ENCODE measurements at places on chromosomes 12 and 14. TPM values are rescaled to one million over a fixed set of nuclear protein-coding genes. Genes with fewer than 3 reads are reported as not detected.

SIX4 gene
- total RNA-seq, result 0.10 TPM

DNA sequence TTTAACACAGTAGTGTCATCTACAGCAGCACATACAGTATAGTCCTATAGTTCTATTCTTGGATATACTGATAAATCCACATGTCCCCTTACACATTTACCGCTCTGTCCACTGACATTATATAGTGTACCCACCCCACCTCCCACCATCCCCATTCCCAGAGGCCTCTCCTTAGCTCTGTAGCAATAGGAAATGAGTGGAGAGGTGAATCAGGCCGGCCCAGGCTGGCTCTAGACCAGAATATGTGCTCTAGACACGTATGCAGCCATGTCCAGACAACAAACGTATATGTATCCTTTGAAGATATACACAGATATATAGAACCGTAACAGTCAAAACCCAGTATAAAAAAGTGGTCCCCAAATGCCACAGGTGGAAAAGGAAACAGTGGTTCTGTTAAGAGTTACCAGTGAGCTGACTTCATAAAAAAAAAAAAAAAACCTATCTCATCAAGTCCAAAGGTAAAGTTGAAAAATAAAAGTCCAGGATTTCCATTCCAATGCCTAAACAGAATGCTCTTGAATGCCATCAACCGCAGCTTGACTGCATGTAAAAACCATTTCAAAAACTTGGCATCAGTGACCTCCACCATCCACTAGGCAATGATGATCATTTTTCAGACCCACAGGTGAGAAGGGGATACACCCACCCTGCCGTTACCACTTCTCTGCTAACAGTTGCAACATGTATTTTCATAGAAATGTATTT lies 16.7 kb downstream of the EGLN3 start:
- no peak overlapping the region for H3K27ac ChIP-seq
- H3K27me3 ChIP-seq, result no peaks in the 10 kb centered on the region
- H3K36me3 ChIP-seq, result no peaks in the 10 kb centered on the region
- DNase-seq, result no peak
- H3K4me3 ChIP-seq, result no peak overlapping the region
- no peaks in the 10 kb centered on the region for H3K4me1 ChIP-seq

CLEC1A gene
- total RNA-seq, result not detected

GRCh38 chr12:53603196-53603595 lies 23.0 kb downstream of the ATF7 start:
- no peak overlapping the region for H3K27ac ChIP-seq
- H3K4me3 ChIP-seq, result no peak overlapping the region
- DNase-seq, result no peak
- H3K4me1 ChIP-seq, result peaks cover 19% of the 10 kb centered on the region
- H3K36me3 ChIP-seq, result peaks cover 20% of the 10 kb centered on the region

- H3K4me1 ChIP-seq, result peaks cover 5% of the 10 kb centered on the region
- H3K27me3 ChIP-seq, result no peaks in the 10 kb centered on the region
- H3K27ac ChIP-seq, result no peak overlapping the region
- H3K36me3 ChIP-seq, result no peaks in the 10 kb centered on the region
Observed at GRCh38 chr14:95273001-95273978, 46.4 kb downstream of the CLMN start.

MIP gene
- total RNA-seq, result not detected

DACT1 gene
- total RNA-seq, result 1.1 TPM

DNA sequence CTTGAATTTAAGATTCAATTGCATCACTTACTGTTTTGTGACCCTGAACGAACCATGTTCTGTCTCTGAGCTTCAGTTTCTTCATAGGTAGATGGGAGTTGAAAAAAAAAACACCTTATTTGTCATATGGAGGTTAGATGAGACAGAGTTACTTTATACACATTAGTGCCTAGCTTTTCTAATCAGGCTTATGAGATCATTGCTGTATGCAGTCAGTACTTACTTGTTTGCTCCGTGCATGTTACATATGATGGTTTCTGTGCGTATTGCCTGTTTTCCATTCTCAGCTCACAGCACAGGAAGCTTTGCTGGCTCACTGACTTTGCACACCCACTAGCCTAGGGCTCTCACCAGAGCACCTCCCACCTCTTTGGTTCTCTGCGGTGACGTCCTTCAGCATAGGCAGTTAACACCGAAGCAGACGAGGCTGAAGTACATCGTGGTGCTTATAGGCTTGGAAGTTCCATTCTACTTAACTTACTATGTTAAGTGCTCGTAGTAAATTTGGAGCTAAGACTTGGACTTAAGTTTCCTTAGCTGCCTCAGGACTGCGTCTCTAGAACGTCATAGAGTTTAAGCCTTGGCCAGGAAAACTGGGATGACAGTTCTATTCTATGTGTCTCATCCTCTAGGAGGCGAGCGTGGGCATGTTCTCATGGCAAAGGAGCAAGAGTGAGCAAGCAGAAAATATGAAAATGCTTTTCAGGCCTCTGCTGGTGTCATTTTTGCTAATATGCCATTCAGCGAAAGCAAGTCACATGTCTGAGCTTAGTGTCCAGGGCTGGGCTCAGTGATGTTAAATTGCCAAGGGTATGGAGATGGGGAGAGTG lies 57.3 kb downstream of the NRXN3 start:
- H3K36me3 ChIP-seq, result no peaks in the 10 kb centered on the region
- H3K4me3 ChIP-seq, result no peak overlapping the region
- H3K27ac ChIP-seq, result no peak overlapping the region
- no peak for DNase-seq
- H3K27me3 ChIP-seq, result no peaks in the 10 kb centered on the region

- peaks cover 5% of the 10 kb centered on the region for H3K36me3 ChIP-seq
- H3K4me1 ChIP-seq, result peaks cover 13% of the 10 kb centered on the region
- DNase-seq, result peak; percentile 70
- H3K27ac ChIP-seq, result peak overlapping the region; percentile 72
- peak overlapping the region; percentile 77 for H3K4me3 ChIP-seq
Observed at GRCh38 chr14:21902561-21903181, 229.1 kb upstream of the OR4E1 start.

PRPF40B gene
- 14.6 TPM for total RNA-seq

- DNase-seq, result no peak
- H3K36me3 ChIP-seq, result no peaks in the 10 kb centered on the region
- no peaks in the 10 kb centered on the region for H3K27me3 ChIP-seq
- no peaks in the 10 kb centered on the region for H3K4me1 ChIP-seq
Observed at GRCh38 chr14:43169722-43170121, 1337.4 kb downstream of the FSCB start.

- DNase-seq, result no peak
- no peak overlapping the region for H3K27ac ChIP-seq
- H3K4me1 ChIP-seq, result no peaks in the 10 kb centered on the region
- H3K36me3 ChIP-seq, result no peaks in the 10 kb centered on the region
Observed at GRCh38 chr12:16515666-16516065, 90.3 kb downstream of the LMO3 start.

DNA sequence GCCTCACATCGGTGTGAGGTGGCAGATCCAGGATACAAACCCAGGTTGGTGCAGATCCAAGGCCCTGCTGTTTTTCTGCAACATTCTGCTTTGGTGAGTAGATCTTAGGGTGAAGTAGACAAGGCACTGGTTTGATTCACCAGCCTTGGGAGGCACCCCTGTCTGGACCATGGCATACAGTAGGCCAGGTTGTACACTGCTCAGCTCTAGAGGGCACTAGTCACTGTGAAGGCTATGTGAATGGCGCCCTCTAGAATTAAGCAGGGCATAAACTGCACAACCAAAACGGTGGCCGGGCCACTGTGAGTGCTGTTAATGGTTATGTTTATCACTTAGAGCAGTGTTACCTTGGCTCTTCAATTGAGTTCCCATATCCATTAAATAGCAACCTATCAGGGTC lies 280.6 kb upstream of the PWP1 start:
- H3K27ac ChIP-seq, result no peak overlapping the region
- H3K36me3 ChIP-seq, result no peaks in the 10 kb centered on the region
- peak; percentile 69 for DNase-seq

CPM gene
- total RNA-seq, result 0.34 TPM

DNA sequence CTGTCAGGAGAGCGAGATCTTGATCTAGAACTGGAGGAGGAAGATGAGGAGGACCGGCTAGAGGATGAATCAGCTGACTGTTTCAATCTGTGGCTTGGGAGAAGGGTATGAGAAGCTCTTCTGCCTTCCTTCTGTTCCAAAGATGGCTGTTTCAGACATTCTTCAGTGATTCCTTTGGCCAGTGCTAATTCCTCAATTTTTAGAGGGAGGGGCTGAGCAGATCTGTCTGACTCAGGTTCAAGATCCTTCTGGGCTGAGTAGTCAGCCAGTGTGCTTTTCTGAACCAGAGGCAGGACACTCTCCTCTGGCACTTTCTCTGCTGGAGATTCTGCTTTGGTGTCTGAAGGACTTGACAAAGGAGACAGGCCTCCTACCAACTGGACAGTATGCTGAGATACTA lies 15.2 kb downstream of the ACIN1 start:
- H3K4me3 ChIP-seq, result no peak overlapping the region
- H3K27me3 ChIP-seq, result no peaks in the 10 kb centered on the region
- H3K4me1 ChIP-seq, result no peaks in the 10 kb centered on the region
- peaks cover 73% of the 10 kb centered on the region for H3K36me3 ChIP-seq
- H3K27ac ChIP-seq, result peak overlapping the region; percentile 28

DNA sequence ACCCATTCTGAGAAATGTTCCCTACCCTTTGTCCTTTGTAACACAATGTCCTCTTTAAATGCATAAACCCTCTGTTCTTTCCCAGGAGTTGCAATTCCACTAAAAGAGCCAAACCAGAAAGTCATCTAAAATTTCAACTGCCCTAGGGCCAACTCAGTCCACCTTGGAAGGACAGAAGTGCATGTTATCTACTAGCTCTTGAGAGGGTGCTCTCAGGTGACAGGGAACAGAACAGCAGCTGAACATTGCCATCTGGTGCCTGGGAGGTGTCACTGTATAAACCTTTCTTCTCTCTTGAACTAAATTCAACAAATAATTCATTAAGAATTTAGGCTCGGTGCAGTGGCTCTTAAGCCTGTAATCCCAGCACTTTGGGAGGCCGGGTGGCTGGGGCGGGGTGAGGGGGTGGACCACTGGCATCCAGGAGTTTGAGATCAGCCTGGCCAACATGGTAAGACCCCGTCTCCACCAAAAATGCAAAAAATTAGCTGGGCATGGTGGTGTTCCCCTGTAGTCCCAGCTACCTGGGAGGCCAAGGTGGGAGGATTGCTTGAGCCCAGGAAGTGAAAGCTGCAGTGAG lies 10.3 kb upstream of the FERMT2 start:
- no peaks in the 10 kb centered on the region for H3K36me3 ChIP-seq
- H3K4me1 ChIP-seq, result peaks cover 6% of the 10 kb centered on the region
- no peak overlapping the region for H3K27ac ChIP-seq
- no peak overlapping the region for H3K4me3 ChIP-seq

SLC38A4 gene
- total RNA-seq, result not detected

GRCh38 chr12:130029151-130029550 lies 125.3 kb upstream of the TMEM132D start:
- H3K4me1 ChIP-seq, result no peaks in the 10 kb centered on the region
- H3K36me3 ChIP-seq, result no peaks in the 10 kb centered on the region
- peaks cover 3% of the 10 kb centered on the region for H3K27me3 ChIP-seq

P2RX2 gene
- not detected for total RNA-seq

GALNT8 gene
- 0.76 TPM for total RNA-seq

ARMH4 gene
- not detected for total RNA-seq

RPAP3 gene
- total RNA-seq, result 41.6 TPM

- no peaks in the 10 kb centered on the region for H3K4me1 ChIP-seq
- no peaks in the 10 kb centered on the region for H3K36me3 ChIP-seq
- H3K4me3 ChIP-seq, result no peak overlapping the region
- no peak for DNase-seq
- no peak overlapping the region for H3K27ac ChIP-seq
Observed at GRCh38 chr14:99573436-99574098, 30.4 kb downstream of the CCDC85C start.

- no peaks in the 10 kb centered on the region for H3K4me1 ChIP-seq
- H3K27ac ChIP-seq, result no peak overlapping the region
- H3K36me3 ChIP-seq, result no peaks in the 10 kb centered on the region
- H3K27me3 ChIP-seq, result peaks cover 2% of the 10 kb centered on the region
Observed at GRCh38 chr14:90739318-90740068, 76.7 kb downstream of the TTC7B start.

- no peak overlapping the region for H3K4me3 ChIP-seq
- H3K36me3 ChIP-seq, result no peaks in the 10 kb centered on the region
- no peak for DNase-seq
- peaks cover 8% of the 10 kb centered on the region for H3K27me3 ChIP-seq
- H3K27ac ChIP-seq, result no peak overlapping the region
Observed at GRCh38 chr14:93857500-93858283, 69.4 kb upstream of the PRIMA1 start.

GRCh38 chr12:118238888-118239287 lies 103.0 kb downstream of the PEBP1 start:
- H3K27ac ChIP-seq, result no peak overlapping the region
- H3K4me3 ChIP-seq, result no peak overlapping the region
- no peak for DNase-seq

CNPY2 gene
- 112 TPM for total RNA-seq

DBX2 gene
- not detected for total RNA-seq

DNA sequence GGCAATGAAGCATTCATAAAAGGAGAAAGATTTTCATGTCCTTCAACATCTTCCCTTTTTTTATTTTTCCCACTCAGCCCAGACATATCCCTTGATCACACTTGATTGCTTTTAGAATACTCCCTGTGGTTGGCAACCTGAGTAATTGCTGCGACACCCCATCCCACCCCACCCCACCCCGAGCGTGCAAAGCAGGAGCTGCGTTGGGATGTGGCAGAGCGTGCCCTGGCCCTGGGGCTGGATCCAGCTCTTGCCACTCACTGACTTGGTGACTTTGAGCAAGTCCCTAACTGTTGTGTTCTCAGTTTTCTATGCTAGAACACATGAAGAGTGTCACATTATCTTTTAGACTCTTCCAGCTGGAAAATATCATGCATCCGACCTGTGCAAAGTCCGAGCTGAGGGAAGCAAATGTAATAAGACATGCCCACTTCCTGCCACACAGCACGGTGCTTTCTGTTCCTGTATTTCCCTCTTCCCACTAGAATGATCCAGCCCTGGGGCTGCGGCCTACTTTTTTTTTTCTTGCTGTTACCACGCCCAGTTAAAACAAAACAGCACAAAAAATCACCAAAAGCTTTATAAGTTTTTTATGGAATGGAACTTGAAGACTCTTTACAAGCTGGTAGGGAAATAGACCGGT lies 4.0 kb downstream of the ASCL4 start:
- H3K27me3 ChIP-seq, result peaks cover 62% of the 10 kb centered on the region
- H3K36me3 ChIP-seq, result no peaks in the 10 kb centered on the region
- no peak overlapping the region for H3K4me3 ChIP-seq
- peaks cover 28% of the 10 kb centered on the region for H3K4me1 ChIP-seq
- DNase-seq, result no peak
- H3K27ac ChIP-seq, result no peak overlapping the region

TAS2R7 gene
- not detected for total RNA-seq

- H3K4me3 ChIP-seq, result peak overlapping the region; percentile 52
- H3K36me3 ChIP-seq, result peaks cover 9% of the 10 kb centered on the region
- DNase-seq, result no peak
- peaks cover 25% of the 10 kb centered on the region for H3K4me1 ChIP-seq
- H3K27me3 ChIP-seq, result no peaks in the 10 kb centered on the region
Observed at GRCh38 chr14:55353686-55354467, 57.8 kb downstream of the ATG14 start.

- H3K4me1 ChIP-seq, result peaks cover 31% of the 10 kb centered on the region
- H3K4me3 ChIP-seq, result no peak overlapping the region
- H3K36me3 ChIP-seq, result no peaks in the 10 kb centered on the region
- no peaks in the 10 kb centered on the region for H3K27me3 ChIP-seq
Observed at GRCh38 chr14:68564826-68565759, 227.8 kb downstream of the ZFP36L1 start.
